ENCODE measurements at places on chromosomes 3 and 15.

- no peak for DNase-seq
Measured at GRCh38 chr3:23193831-23194230, 9.3 kb upstream of the UBE2E2 start.

- DNase-seq: no peak
Measured at GRCh38 chr15:94610069-94610468, 378.7 kb downstream of the MCTP2 start.

DNA sequence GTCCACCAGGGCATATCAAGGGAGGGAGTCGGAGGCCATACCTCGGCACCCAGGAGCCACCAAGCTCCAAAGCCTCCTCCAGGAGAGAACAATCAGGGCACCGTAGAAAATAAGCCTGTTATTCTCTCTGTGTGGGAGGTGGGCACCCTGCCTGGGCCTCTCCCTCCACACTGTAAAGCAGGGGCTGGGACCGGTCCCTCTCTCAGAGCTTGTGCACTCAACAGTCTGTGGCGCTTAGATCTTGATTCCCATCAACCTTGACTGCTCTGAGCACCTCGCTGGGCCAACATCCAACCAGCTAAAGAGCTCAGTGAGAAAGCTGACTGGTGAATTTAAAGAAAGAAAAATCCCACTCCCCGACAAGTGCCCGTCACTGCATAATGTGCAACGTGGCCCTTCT, 53.0 kb downstream of the PCSK6 start:
- DNase-seq: no peak

DNA sequence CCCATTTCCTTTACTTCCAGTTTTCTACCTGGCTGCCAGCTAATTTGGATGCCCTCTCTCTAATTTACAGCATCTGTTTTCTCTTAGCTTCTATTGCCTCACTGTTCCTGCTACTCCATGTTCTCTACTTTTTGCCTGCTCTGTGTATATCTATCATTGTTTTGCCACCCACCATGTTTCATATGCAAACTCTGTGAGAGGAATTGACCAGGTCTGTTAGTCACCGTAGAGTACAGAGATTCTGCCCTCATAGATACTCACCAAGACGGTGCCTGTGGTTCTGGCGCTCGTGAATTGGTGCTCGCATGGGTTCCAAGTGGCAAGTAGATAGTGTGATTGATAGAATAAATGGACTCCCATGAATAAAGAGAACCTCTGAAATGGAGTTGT, 288.8 kb downstream of the CNTN6 start:
- DNase-seq: no peak

GRCh38 chr3:136351905-136352304, 101.8 kb downstream of the PCCB start:
- no peak for DNase-seq

- no peak for DNase-seq
Measured at GRCh38 chr3:132090921-132091320, 56.1 kb upstream of the CPNE4 start.

DNA sequence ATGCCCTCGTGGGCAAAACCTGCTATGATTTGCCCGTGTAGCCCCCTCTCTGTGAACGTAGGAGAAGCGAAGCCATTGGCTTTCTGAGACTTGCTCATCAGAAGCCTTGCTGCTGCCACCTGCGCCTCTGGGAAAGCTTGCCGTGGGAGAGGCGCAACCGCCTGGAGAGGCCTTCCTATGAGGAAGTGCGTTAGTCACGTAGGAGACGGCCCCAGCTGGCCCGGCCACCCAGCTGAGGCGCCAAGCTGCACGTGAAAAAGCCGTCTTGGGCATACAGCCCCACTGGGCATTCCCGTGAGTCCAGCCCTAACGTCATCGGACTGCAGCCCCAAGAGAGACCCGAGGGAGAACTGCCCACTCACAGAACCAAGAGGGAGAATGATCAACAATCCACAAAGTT, 49.1 kb upstream of the TJP1 start:
- DNase-seq: no peak

Data from AG09309 (cell line).